ENCODE measurements at places on chromosomes 5 and 9.
A peak's percentile ranks its signal among the peaks of the same experiment; 100 is the strongest.

DNA sequence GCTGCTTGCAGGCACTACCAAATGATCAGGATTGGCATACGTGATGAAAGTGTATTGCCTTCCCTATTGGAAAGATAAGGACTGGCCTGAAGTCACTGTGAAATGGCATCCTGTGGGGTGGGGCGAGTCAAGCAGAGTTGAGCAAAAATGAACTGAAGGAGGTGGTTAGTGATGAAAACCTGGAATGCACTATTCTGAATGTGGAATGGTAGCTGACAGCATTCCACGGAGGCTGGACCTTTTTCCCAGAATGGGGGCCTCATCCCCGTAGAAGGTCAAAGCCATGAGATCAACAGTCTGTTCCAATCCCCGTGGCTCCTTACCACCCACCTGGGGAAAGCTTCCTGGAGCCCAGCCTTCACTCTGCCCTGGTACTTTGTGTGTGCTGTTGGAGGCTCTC, 37.7 kb downstream of the ASS1 start:
- no peak for DNase-seq

DNA sequence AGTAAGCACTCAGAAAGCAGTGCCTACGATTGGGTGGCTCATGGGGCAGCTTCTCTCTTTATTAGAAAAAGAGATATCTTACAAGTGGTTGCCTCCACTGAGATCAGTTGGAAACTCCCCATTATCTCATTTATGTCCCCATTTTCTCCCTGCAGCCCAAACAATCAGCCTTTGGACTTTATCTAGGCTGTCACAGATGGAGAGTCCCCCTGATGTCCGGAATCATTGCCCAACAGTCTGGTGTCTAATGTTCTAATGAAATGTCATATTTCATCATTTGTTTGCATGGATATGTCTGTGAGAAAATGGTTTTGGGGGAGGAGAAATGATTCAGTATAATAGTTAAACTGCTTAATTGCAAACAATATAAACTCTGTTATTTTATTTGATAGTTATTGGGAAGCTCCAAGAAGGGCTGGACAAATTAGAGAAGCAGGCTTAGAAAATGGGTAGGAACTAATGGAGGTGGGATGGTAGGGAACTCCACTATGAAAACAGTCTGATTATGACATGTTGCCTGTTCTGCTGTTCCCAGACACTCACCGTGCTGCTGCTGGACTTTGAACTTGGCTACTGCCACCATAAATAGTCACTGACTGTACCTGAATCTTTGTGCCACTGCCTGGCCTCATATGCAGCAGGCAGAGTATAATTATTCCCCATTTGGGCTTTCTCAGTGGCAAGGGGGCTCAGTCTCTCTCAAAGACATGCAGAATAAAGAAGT, 38.3 kb upstream of the SMAD5 start:
- no peak for DNase-seq

DNA sequence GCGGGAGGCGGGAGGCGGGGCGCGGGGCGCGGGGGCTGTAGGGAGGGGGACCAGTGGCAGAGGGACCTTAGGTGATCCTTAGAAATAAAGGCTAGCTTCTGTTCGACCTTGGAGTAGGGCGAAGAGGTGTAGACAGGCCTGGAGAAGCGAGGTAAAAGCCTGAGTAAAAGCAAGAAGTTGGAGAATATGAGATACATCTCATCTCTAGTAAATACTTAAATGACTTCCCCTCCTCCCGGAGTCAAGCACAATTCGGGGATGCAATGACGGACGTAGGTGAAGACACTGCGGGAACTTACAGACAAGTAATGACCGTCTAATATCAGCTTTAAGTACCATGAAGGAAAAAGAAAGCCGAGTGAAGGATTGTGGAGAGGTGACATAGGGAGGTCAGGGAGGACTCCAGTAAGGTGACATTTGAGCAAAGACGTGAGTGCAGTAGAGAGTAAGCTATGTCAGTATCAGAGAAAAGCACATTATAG, 466 bp downstream of the SMC2 start:
- DNase-seq = no peak

DNA sequence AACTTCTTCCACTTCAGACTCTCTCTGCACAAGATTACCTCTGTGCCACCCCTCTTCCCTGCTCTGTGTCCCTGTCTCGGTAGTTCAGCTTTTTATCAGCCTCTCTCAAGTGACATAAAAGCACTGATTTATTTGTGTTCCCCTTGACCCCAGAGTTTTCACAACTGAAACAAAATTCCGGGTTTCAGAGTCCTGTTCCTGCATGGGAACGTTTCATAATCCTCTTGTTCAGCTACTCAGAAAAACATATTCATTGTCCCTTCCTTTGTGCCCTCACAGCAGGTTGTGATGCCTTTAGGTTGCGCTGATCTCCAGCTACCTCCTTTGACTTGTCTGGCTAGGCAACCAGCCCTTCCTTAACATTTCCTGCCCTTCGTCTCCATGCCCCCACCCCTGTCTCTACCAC, 13.7 kb upstream of the ITGA1 start:
- DNase-seq = no peak

DNA sequence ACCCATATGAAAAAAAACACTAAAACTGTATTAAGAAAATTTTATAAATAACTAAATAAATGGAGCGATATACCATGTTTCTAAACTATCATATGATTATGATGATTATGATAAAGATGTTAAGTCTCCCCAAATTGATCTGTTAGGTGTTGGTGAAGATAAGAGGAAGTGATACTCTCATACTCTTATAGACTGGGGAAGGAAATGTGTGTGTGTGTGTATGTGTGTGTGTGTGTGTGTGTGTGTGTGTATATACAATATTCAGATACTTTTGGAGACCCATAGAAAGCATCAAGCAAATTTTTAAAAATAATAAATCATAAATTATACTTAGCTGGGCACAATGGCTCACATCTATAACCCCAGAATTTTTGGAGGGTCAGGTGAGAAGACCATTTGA, 62.9 kb downstream of the TMEM232 start:
- DNase-seq = no peak

DNA sequence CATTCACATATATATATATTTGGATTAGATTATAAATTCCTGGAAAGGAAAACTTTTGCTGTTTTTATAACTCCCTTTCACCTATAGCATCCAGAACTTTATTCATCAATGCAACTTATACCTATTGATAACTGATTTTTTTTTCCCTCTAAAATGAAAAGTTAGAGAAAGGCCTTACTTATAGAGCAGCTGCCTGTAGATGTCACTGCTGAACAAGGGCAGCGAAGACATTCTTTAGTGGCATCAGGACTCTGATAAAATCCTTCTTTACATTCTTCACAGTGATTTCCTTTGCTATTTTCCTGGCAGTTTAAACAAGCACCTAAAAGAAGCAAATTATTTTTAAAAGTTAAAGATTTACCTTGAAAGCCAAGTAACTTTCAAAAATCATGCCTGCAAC, 32.3 kb upstream of the CDK5RAP2 start:
- DNase-seq = no peak

DNA sequence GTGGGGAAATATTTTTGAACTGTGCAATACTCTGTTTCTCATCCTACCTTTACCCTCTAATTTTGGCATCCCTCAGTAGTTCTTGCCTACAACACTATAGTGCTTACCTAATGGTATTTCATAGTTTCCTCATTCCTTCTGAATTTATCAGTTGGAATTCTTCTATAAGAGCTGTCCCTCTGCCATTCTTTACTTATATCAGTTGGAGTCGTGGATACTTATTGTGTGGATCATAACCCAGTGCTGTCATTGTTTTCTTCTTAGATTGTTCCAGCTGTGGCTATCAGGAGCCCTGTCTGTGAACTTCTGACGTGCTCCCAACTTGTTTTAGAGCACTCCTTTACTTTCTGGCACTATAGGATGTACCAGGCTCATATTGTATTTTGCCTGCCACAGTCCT, 146.1 kb upstream of the OTULINL start:
- DNase-seq = no peak

- no peak for DNase-seq
Observed at GRCh38 chr9:121499427-121500164, at the start of gene GGTA1. Gene GGTA1 (minus strand): TSS chr9:121499844. CDS start chr9:121467922, 31,922 bp downstream.

- DNase-seq = no peak
Observed at GRCh38 chr9:76502746-76503145, 43.8 kb downstream of the GCNT1 start.

DNA sequence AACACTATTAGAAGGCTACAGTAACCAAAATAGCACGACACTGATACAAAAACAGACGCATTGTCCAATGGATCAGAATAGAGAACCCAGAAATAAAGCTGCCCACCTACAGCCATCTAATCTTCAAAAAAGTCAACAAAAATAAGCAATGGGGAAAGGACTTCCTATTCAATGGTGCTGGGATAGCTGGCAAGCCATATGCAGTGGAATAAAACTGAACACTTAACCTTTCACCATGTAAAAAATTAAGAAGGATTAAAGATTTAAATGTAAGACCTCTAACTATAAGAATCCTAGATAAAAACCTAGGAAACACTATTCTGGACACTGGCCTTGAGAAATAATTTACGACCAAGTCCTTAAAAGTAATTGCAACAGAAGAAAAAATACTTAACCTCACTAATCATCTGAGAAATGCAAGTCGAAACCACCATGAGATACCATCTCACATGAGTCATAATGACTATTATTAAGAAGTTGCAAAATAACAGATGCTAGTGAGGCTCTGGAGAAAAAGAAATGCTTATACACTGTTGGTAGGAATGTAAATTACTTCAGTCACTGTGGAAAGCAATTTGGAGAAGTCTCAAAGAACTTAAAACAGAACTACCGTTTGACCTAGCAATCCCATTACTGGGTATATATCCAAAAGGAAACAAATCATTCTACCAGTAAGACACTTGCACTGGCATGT, 203.3 kb upstream of the CDH9 start:
- no peak for DNase-seq

DNA sequence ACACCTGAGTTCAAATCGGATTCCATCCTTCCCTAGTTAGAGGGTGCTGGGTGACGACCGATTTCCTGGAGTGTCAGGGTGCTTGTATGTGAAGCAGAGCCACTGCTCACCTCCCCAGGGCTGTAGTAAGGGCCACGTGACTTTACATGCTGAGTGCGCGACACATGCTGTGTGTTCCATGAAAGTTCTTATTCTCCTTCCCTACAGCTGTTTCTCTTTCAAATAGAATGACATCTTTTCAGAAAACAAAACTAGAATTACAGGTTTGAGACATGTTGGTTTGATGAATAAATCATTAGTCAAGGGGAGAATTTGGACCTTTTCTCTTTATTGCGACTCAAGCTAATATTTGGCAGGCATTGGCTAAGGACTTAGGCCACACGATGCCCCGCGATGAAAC, 113.1 kb downstream of the JMY start:
- no peak for DNase-seq

DNA sequence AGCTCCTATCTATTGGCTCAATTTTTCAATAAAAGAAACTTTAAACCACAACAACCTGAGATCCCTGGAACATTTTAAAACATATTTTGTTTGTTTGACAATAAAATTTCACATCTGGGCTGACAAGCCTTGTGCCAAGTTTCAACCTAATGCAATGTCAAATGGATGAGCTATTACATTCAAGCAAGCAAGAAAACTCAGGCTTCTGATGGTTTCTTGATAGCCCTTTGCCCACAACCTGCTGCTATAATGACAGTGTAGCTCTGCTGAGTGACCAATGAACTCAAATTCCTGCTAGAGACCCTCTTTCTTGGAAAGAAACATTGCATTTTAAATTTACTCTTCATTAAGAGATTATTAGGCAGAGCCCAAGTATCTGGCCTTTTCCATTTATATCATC, 472.9 kb downstream of the ARHGEF28 start:
- DNase-seq = no peak

- DNase-seq = no peak
Observed at GRCh38 chr5:178370102-178370501, 137.5 kb upstream of the PHYKPL start.

GRCh38 chr5:174947548-174947947, 223.2 kb downstream of the MSX2 start:
- no peak for DNase-seq

DNA sequence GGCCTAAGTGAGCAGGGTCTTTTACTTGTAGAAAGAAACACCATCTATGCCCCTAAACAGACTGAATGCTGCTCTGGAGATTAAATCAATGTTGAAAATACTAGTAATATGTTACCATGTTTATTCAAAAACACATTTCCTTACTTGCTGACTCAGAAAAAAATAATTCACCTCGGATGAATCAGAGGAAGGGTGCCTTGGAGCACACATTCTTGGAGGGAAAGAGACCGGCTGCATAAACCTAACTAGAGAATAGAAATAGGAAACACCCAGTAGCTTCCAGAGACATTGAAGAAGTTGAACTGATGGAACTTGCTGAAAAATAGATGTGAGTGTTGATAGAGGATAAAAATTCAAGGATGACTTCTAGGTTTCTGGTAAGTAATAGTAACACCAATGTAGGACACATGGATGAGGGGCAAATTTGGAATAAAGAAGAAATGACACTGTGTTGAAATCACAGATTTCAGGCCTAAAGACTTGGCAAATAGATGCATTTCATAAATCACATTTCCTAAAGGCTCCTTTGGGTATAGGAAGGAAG, 76.9 kb upstream of the MINAR2 start:
- no peak for DNase-seq

- no peak for DNase-seq
Observed at GRCh38 chr5:124494540-124495116, 251.8 kb downstream of the ZNF608 start.

DNA sequence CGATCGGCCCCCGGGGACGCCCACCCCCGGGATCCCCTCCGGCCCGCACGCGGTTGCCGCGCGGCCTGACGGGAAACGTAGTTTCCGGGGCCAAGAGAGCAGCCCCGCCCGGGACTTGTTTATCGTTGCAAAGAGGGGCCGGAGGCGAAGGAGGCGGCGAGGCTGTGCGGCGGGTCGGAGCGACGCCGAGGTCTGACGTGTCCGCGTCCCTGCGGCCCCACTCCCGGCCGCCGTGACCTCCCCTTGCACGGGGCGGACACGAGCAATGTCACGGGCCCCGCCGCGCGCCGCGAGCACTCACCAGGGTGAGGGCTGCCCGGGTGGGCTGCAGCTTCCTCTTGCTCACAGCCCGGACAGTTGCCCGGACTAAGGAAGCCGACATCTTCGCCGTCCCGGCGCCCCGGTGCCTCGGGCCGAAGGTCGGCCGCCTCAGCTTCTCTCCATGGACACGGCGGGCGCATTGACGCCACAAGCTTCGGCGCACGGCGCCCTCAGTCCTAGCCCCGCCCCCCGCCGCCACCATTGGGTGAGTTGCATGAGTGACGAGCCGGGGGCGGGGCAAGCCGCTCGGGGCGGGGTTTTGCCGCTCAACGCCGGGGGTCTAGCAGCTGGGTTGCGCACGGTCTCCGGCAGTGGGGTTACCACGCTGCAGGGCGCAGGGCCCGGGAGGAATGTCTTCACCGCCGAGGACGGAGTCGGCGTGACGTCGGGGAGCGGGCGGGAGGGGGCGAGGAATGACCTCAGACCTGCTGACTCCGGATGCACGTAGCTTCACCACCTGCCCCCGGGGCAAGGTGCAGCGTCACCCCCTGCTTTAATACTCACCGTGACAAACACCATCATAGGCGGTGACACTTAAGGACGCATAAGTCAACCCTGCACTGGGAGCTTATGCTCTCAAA, at the start of gene ISCA1:
ISCA1 (minus strand) TSS at position 462 of the 902 bp plus-strand sequence; CDS start at position 382, 80 bp downstream.
- peak; percentile 88 for DNase-seq
